ENCODE measurements at places on chromosomes 1 and 21.

- no peak for DNase-seq
Observed at GRCh38 chr1:204524986-204525385, 8.8 kb downstream of the MDM4 start.

GRCh38 chr1:29858646-29859045 is 622.3 kb downstream of the PTPRU start:
- no peak for DNase-seq

GRCh38 chr1:58434181-58434580 is 112.3 kb downstream of the OMA1 start:
- DNase-seq: no peak

- DNase-seq: no peak
Observed at GRCh38 chr1:88985032-88985431, 7.4 kb downstream of the KYAT3 start.

DNA sequence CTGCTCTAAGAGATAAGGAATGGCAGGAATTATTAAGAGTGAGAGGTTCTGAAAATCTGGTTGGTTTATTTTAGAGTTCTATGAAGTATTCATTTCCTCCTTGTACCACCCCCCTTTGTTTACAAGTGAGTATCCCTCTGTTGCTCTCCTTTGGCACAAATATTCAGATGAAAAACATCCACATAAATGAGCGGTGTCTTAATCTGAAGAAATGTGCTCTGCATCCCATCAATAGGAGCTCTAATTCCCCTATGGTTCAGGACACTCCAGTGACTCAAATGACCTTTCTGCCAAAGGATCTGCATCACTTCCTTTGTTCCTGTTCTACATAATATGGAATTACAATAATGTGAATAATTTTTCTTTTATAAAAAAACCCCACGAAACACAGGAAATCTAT is 16.6 kb downstream of the DDAH1 start:
- no peak for DNase-seq

GRCh38 chr1:25675729-25676476 is 59.3 kb downstream of the MAN1C1 start:
- no peak for DNase-seq

DNA sequence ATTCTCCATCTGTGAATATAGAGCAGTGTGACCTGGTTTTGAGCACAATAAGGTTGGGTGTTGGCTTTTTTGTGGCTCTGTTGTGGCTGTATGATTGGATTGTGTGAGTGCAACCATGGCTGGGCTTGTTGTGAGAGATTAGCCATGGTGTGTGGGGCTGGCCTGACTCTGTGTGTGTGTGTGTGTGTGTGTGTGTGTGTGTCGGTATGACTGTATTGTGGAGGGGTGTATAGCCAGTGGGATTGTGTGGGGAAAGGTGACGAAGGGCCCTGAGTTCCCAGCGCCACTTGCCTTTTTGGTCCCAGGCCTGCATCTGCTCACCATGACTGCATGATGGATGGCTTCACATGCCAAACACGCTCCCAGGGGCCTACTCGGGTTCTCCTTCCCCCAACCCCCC is 5.9 kb upstream of the SLC6A9 start:
- no peak for DNase-seq

GRCh38 chr21:34843562-34843961 is 174.8 kb downstream of the CLIC6 start:
- no peak for DNase-seq
